ENCODE measurements at places on chromosomes 1 and 21.

DNA sequence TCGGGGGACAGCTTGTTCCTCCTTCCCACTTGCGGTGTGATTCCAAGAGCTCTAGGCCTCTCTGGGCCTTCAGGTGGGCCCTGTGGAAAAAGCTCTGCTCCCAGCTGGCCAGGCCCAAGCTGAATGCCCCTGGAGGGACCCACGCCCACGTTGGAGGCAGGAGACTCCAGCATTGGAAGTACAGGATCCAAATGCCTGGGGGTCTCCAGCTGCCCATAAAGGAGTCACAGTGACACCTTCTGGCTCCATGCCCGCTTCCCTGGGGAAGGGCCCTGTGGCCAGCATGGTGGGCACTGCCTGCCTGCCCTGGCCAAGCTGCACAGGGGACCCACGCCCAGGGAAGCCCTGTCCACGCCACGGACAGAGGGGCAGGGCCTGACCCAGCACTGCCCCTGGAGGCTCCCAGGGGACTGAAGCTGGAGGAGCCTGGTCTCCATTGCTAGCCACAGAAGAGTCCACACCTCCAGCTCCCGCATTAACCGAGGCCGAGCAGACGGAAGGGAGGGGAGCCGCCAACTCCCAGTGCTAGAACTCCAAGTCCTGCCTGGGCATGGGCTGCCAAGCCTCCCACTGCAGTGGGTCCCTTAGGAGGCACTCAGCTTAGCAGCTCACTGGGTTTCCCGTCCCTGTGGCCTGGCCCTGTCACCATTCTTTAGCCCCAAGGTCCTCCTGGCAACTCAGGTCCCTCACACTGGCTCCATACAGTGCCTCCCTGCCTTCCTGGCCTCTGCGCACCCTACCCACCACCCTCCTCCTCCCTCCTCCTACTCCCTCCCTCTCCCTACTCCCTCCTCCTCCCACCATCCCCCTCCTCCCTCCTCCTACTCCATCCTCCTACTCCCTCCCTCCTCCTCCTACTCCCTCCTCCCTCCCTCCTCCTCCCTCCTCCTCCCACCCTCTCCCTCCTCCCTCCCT is 41.9 kb downstream of the WNT9A start:
- DNase-seq: no peak

GRCh38 chr1:15525050-15526020 is 1.3 kb upstream of the DNAJC16 start:
- DNase-seq: peak; percentile 98

GRCh38 chr1:46248122-46248920 is 758 bp downstream of the RAD54L start:
- peak; percentile 48 for DNase-seq

DNA sequence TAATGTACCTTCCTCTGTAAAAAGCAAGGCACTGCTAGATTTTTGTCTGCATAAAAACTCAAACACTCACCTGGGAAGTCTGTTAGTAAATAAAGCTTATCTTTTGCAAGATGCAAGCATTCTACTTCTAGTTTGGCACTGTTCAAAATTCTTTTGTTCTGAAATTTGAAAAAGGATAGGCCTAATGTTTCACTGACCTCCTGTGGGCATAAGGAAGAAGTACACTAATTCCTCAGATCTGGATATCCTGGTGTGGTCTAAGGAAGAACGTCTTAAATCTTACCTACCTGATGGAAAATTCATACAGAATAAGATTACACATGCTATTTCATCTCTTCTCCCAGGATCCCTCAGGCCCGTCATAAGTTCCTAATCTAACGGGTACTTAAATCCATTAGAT is 93.5 kb upstream of the CAMK1G start:
- no peak for DNase-seq

DNA sequence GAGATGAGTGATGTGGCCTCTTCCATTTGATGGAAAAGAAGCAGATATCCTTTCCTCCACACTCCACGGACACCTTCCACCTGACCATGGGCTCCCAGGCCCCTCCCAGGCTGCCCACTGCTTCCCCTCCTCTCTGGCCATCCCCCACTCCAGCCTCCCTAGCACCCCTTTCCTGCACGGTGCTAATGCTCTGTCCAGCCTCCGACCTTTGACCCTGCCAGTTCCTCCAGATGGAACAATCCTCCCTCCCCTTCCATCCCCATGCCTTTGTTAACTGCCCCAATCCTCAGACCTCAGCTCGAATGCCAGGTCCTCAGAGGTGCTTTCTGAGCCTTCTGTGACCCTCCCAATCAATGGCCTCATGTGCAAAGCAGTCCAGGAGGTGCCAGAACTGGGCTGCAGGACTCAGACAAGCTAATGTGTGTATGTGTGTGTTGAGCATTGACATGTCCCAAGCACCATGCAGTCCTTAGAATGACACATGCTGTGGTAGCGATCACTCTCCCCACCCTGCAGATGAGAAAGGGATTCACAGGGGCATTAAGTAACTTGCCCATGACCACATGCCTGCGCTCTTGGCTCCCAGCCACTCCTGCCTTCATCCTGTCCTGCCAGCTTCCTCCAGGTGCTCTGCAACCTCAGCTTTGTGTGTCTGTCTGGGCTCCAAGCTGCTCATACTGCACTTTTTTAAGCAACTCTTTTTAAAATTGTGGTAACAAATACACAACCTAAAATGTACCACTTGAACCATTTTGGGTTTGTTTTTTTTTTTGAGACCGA is 63.5 kb upstream of the EDN2 start:
- DNase-seq: no peak

GRCh38 chr1:209439828-209440227 is 143.7 kb upstream of the CAMK1G start:
- DNase-seq: no peak

Measured in HCT116 (cell line).